NCI-H526 (cell line): ENCODE measurements at places on chromosomes 5 and 9.

DNA sequence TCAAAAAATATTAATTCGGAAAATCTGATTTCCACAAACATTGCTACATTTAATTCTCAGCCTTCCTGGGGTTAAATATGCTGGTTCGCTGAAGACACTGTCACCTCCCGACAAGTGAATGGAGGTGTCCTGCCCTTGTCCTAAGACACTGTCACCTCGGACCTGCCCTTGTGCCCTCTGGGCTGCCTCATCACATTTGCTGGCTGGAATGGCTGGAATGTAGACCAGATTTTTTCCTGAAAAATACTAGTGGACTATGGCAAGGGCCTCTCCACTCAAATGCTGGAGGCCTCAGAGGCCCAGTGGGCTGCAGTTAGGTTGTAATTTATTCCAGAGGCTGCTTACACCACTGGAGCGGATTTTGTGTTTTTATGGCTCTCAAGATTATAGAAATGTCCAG is 28.2 kb downstream of the CACNA1B start:
- DNase-seq, result no peak

GRCh38 chr5:145943674-145944121 is 7.3 kb downstream of the SH3RF2 start:
- DNase-seq, result no peak

- peak; percentile 58 for DNase-seq
Observed at GRCh38 chr9:19788152-19788551, 685 bp downstream of the SLC24A2 start.

- DNase-seq, result no peak
Observed at GRCh38 chr5:60503771-60504170, 196.2 kb downstream of the DEPDC1B start.

- DNase-seq, result no peak
Observed at GRCh38 chr5:59097116-59097515, 514.2 kb downstream of the RAB3C start.

DNA sequence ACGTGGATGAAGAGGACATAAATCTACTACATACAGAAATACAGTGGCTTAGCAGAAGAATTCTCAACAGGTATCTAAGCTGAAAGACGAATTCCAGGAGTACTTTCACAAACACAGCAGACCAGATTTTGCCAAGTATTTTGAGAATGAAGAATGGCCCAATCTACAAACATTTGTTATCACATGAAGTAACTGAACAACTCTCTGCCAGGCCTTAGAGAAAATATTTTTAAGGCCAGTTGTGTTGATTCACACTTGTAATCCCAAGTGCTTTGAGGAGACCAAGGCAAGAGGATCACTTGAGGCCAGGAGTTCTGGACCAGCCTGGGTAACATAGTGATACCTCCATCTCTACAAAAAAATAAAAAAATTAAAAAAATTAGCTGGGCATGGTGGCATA is 14.3 kb downstream of the AGTPBP1 start:
- DNase-seq, result no peak
